ENCODE measurements at places on chromosomes 11 and 22.
A peak's percentile ranks its signal among the peaks of the same experiment; 100 is the strongest.

- peak; percentile 36 for DNase-seq
These were observed 229.3 kb downstream of the CASP12 start for GRCh38 chr11:104668797-104669463.

- no peak for DNase-seq
These were observed 516.1 kb downstream of the MIAT start for GRCh38 chr22:27173530-27173929.

DNA sequence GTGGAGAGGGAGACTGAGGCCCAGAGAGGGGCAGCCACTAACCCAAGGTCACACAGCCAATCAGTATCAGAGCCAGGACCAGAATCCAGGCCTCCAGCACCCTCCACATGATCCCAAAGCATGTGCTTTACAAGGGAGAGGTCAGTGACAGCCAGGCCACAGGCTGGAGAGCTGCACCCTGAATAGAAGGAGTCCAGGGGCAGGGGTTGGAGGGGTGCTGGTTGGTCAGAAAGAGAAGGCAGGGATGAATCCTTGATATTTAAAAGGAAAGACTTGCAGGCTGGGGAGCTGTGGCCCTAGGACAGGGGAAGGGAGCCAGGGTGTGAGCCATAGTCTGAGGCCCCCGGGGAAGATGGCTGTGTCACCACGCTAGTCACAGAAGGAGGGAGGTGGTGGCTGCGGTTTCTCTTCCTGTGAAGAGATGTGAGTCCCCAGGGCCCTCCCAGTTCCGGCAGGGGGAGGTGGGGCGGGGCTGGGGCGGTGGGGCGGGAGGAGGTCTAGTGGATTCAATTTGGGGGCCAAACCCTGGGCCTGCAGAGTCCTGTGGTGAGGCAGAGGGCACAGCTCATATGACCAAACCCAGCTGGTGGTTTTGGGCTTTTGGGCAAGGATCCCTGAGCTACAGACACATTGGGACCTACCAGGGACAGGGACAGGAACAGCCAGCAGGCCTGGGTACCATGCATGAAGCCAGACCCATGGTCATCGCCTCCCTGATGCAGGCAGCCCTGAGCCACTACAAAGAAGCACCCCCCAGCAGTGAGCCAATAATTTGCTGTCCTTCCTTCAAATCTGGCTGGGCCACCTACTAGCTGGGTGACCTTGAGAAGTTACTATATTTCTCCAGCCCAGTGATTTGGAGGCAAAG, 14.0 kb downstream of the RAC2 start:
- DNase-seq = no peak

GRCh38 chr11:62128835-62129234, 5.0 kb downstream of the INCENP start:
- no peak for DNase-seq

- no peak for DNase-seq
These were observed 6.7 kb upstream of the SF1 start for GRCh38 chr11:64784813-64785581.

DNA sequence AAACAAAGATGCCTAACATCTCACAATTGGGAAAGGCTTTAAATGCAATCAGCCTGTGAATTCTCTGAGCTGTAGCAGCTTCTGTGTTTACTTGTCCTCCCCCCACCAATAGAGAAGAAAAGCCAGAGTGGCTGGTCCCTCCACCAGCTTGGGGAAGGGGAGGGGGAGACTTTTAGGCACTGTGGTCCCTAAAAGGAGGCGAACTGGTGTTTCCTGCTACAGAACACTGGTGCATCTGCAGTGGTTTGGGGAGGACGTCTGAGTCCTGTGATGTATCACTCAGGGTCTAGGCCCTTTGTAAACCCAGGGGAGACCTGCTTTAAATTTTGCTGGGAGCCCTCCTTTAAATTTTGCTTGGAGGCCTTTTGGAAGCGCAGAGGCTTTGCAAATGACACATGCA, 16.9 kb downstream of the TNRC6B start:
- DNase-seq = no peak

- DNase-seq = no peak
These were observed 133.6 kb upstream of the C11orf58 start for GRCh38 chr11:16604794-16605388.

- no peak for DNase-seq
These were observed 4.3 kb upstream of the OSBPL5 start for GRCh38 chr11:3169255-3170043.

DNA sequence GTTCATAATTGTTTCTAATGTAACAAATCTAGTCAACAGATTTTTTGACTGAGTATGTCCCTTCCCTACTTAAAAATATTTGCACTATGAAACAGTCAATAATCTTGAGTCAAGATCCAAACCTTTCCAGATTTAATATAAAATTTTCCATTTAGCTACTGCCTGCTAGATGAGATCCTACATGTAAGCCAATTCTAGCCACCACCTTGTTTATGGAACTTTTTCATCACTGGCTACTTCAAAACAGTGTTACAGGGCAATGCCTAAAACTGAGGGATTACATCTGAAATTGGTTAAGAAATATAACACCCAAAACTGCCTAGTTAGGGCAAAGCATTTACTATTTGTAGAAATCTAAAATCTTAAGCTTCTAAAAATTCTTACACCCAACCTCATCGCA, 10.5 kb upstream of the FUT4 start:
- no peak for DNase-seq

GRCh38 chr22:46863794-46864193, 101.3 kb downstream of the TBC1D22A start:
- DNase-seq = no peak

- DNase-seq = no peak
These were observed 5.6 kb upstream of the MIAT start for GRCh38 chr22:26651815-26652214.

GRCh38 chr11:128720522-128720985, 26.7 kb downstream of the FLI1 start:
- no peak for DNase-seq

- DNase-seq = no peak
These were observed 74.1 kb upstream of the CHRM4 start for GRCh38 chr11:46465683-46466082.

DNA sequence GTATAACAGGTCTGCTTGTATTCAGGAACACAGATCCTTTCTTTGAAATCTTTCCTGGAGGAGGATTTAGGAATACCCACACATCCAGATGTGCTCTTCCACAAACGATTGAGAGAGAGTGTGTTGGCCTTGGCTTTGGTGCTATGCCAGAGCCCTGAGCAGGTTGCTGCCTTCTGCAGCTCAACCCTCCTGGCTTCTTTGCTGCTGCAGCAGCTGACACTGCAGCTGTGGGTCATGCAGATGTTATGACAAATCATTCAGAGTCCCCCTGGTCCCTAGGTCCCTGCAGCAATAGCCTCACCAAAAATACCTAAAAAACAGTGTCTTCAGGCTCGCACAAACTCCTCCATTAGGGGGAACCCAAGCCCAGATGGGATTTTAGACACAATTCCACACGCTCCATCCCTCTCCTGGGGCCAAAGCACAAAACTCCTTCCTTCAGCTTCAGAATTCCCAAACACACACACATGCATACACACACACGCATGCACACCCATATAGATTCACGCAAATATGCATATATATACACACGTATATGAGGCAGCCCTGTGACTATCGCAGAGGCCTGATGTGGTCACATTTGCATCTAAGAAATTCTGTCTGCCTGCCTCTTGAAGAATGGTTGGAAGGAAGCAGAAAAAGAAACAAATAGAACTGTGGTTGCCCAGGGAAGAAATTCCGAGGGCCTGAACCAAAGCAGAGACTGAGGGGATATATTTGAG, 35.4 kb downstream of the SLN start:
- DNase-seq = no peak

DNA sequence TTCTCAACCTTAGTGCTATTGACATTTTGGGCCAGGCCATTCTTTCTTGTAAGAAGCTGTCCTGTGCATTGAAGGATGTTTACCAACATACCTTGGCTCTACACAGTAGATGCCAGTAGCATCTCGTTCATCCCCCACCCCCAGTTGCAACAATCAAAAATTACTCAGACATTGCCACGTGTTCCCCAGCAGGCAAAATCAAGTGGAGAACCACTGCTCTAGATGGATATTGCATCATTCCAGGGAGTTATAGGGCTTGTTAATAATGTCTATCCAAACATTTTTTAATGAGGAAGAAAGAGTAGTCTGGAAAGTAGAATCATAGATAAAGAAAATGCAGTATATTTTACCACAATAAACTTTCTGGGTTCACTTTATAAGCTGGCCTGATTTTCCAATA, 64.1 kb downstream of the PRMT3 start:
- no peak for DNase-seq

- no peak for DNase-seq
These were observed 186.5 kb downstream of the SNX19 start for GRCh38 chr11:130729678-130730300.

DNA sequence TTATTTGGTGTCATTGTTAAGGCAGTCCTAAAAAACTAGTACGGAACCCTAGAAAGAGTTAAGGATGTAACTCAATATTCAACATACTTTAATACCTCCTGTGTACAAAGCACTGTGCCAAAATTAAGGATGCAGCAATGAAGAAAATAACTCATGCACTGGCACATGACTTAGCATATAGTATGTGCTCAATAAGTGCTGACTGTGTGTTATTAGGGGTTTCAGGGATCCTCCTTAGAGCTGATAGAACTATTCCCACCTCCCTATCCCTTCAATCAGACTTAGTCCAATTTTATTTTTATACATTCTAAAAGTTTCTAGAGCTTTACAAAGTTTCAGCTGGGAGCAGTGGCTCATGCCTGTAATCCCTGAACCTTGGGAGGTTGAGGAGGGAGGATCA, 6.1 kb upstream of the FEZ1 start:
- DNase-seq = no peak

GRCh38 chr11:6734616-6735015, 37.2 kb downstream of the OR2AG2 start:
- DNase-seq = no peak

DNA sequence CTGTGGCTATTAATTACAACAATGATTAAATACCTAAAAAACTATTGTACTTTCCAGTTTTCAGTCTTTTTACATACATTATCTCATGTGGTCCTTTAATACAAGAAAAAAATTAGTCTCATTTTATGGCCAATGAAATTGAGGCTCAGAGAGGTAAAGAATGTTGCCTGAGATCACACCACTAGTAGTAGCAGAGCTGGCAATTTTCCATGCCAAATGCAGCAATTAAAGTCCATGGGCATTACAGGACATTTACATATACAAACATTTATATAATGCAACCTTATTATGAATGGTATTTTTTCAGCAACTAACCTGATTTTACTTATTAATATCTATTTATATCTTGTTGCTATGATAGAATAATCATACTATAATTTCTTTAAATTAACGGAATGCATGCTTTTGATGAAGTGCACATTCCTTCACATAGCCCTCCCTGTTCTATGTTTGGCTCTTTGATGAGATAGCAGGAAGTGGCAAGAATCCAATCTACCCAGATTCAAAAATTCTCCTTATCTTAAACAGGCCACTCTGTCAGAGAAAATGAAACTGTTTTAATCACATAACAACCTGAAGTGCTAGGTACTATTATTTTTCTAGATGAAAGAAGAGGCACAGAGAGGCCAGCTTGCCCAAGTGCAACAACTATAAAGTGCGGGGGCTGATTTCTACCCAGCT, 120.9 kb upstream of the LDLRAD3 start:
- DNase-seq = no peak

- no peak for DNase-seq
These were observed 511 bp downstream of the PKDREJ start for GRCh38 chr22:46262449-46263215.

- DNase-seq = no peak
These were observed at the start of gene P2RY6 for GRCh38 chr11:73271936-73272679. P2RY6 (plus strand) TSS chr11:73272338; CDS start chr11:73296519, 24,181 bp downstream.

DNA sequence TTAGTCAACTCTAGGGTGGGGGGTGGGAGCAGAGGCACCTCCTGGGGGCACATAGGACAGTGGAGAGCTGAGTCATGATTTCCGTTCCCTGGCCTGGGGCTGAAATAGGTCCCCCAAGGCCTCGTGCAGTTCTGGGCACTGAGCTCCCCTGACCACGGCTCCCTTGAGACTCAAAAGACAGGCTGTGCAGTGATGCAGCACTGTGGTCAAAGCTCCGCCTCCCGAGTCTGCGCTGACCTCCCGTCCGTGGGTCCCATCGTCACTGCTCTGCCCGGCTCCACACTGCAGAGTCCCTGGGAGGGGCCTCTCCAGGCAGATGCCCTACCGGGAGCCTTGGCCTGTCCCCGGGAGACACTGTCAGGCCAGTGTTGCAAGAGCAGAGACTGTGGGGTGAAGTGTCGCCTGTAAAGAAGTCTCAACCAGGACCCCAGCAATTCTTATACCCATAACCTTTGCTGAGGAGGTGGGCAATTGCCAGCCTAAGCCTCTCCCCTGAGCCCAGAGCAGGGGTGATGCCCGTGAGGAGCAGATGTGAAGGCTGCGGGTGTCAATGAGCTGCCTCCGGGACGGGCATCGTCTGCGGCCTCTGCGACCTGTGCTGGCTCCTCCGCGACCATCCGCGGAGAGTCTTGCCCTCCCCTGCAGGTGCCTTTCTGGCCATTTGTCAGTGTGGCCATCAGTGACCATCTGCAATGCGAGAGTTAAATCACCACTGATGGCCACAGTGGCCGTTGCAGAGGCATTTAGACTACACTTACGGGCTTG, 877.3 kb downstream of the BRD1 start:
- DNase-seq = no peak

DNA sequence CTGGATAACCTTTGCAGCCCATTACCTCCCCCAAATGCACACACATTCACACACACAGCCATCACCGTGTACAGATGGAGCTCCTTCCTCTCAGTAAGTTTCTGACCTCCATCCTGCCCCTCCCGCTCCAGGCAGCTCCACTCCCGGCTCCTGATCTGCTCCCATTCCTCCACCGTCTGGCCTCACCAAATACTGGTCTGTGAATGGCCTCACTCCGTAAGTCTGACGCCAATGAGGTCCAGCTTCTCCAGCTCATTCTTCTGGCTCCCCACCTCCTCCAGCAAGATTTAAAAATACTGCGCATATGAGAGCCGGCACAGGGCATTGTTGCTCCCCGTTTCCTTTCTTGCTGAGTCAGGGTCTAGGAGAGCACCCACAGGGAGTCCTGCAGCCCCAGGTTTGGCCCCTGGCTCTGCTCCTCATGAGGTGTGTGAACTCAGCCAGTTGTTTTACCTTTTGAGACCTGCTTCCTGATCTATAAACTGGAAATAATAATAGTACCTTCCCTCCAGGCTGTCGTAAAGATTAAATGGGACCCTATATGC, 14.0 kb upstream of the TUB start:
- no peak for DNase-seq

DNA sequence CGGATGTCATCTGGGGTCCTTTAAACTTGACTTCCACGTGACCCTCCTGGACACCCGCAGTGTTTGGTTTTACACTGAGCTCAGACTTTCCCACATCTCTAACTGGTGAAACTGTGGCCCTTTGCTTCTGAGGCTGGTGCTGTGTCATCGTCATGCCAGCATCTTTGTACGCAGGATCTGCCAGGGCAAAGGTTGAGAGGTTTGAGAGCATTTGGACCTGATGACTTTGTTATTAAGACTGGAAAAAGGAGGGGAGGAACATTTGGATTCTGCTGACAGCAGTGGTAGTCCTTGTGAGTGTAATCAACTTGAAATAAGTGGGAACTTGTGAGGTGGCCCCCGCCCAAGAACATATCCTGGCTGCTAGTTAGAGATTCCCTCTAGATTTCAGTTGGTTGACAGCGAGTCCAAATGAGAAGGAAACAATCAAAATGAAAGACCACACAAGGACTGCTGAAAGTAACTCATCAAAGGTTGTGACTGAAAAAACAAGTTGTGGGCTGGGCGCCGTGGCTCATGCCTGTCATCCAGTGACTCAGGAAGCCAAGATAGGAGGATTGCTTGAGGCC, 102.5 kb downstream of the KIAA1671 start:
- no peak for DNase-seq

GRCh38 chr11:132646890-132647289, 885.4 kb downstream of the OPCML start:
- no peak for DNase-seq

Measured in smooth muscle cell of the brain vasculature (primary cell).